ENCODE measurements at places on chromosomes 2 and 18.

DNA sequence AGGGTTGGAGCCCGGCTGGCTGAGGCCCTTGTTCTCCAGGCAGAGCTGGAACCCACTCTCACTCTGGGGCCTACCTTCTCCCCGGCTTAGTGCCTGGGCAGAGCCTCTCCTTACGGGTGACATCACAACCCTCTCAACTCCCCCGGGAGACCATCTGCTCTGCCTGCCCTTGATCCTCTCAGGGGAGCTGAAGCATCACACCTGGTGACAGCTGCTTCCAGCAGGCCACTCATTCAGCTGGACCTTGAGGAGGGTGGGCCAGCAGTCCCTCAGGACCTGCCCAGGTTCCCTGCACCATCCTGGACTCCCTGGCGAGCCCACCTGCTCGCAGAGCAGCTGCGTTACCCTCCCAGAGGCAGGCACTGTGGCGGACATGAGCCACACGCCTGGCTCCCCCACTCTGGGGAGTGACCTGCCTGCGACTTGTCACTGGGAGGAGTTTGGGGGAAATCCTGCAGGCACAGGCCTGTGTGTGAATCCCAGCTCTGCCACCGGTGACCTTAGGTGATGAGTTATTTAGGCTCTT is 13.1 kb downstream of the HS6ST1 start:
- DNase-seq, result no peak

DNA sequence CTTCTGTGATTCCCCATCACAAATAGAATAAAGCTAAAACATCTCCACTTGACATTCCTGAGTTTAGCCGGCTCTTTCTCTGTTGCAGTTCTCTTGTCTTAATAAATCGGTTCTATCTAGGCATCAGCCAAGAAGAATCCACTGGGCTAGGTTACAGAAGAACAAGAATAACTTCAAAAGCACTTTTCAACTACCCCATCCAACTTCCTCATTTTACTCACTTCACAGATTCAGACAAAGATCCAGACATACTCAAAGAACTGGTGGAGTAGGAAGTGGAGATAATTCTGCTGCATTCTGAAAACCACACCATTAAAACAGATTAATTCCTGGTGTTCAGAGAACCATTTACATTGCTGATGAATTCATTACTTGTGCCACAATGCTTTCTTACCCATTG is 9.6 kb upstream of the ALPK2 start:
- DNase-seq, result no peak

GRCh38 chr2:32485399-32485798 is 128.6 kb downstream of the BIRC6 start:
- DNase-seq, result no peak

GRCh38 chr2:108932736-108933332 is 56.2 kb downstream of the EDAR start:
- no peak for DNase-seq

- no peak for DNase-seq
Observed at GRCh38 chr18:29157057-29157780, 980.3 kb upstream of the CDH2 start.

- DNase-seq, result no peak
Observed at GRCh38 chr2:204072443-204073324, 136.1 kb downstream of the ICOS start.

DNA sequence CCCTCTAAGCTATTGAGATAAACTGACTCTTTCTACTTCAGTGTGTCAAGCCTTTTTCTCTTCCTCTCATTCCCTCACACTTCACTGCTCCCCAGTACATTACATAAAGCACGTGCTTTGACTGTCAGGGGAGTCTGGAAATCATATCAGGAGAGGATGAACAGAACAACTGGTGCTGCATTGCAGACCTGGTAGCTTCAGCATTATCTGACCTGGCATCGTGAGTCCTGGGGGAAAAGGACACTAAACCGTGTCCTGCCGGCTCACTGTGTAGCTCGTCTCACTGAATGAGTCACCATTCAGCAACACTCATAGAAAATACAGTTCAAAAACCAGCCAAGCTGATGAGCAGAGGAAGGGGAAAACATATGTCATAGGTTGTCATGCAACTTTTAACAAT is 108.5 kb upstream of the UNC80 start:
- DNase-seq, result no peak

DNA sequence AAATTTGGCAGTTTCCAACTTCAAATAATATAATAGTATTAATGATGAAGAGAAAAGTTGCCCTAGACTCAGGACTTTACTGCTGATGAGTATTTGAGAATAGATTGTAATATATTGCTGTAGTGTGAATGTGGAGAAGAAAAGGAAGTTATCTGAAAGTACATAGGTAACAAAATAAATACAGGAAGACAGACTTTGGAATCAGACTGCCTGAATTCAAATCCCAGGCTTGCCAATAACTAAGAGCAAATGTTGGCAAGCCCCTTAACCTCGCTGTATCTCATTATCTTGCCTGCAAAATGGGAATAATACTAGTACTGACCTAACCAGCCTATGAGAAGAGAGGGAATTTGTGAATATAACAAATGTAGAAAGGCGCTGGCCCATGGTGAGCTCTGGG is 765.2 kb upstream of the ID2 start:
- no peak for DNase-seq

DNA sequence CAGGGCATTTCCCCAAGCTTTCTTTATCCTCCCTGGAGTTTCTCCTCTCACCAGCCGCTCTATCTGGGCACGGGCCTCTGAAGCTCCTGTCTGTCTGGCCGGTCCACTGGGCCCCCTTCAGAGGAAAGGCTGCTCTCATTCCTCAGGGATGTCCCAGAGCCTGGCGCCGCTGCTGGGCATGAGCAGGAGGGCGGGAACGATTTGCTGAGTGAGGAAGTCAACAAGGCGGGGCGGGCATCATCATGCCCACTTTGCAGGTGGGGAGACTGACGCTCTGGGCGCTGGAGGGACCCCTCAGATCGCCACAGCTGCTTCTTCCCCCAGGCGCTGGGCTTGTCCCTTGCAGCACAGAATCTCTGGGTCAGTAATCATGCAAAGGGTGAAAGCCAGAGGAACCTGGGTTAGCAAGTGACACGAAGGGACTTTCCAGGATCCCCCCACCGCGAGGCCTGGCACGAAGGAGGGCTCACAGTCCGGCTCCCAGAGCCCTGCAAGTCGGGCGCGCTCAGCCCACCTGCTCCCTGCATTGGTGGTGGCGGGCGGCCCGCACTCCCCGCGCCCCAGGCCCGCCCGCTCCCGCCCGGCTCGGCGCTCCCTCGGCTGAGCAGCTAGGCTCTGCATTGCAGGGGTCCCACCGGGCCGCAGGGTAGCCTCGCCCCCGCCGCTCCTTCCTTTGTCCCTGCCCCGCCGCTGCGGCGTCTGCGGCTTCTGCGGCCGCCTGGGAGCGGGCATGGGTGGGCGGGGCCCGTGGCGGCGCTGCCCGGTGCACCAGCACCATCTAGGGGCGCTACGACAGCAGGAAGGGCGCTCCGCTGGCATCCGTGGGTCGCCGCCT is 157.8 kb downstream of the CYRIA start:
- DNase-seq, result no peak

GRCh38 chr18:9961041-9961440 is 47.2 kb downstream of the VAPA start:
- DNase-seq, result no peak

DNA sequence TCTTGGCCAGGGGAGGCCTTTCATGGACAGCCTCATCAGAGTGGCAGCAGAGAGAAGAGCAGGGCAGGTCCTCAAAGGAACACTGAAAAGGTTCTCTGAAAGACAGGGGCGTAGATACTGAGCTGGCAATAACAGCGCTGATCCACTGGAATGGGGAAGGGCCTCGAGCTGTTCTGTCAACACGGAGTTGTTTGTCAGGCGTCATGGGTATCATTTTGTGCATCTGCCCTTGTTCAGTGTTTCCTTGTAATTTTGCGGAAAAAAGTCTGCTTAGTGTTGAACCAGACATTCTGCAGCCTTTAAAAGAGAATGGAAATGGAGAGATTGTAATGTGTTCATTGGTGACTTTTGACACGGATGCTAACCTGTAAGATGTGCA is 21.5 kb downstream of the AGAP1 start:
- DNase-seq, result no peak

DNA sequence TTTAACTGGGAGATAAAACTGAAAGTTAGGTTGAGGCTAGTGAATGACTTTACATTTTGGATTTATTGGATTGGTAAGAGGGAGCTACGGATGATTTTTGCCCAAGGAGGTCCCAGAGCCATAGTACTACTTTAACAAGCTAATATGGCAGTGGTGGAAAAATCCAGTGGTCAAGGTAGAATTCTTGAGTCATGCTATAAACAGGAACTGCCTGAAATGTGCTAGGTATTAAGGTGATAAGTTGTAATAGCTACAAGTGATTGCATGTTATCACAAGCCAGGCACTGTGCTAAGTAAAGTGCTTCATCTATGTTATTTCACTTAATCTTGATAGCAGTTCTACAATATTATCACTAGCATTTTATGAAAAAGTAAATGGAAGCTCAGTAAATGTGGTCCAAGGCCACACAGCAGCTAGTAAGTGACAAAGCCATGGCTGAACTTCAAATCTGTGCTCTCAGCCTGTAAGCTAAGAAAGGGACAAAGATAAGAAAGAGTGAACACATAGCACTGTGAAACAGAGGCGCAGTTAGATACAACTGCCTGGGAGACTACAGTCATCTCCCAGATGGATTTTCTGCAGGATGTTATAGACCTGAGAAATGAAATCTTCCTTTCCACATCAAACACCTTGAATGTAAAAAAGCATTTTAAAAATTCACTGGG is 469.6 kb downstream of the TGIF1 start:
- no peak for DNase-seq

GRCh38 chr2:25347205-25347815 is 5.6 kb upstream of the DNMT3A start:
- no peak for DNase-seq

GRCh38 chr2:234630801-234631261 is 133.9 kb upstream of the ARL4C start:
- no peak for DNase-seq

DNA sequence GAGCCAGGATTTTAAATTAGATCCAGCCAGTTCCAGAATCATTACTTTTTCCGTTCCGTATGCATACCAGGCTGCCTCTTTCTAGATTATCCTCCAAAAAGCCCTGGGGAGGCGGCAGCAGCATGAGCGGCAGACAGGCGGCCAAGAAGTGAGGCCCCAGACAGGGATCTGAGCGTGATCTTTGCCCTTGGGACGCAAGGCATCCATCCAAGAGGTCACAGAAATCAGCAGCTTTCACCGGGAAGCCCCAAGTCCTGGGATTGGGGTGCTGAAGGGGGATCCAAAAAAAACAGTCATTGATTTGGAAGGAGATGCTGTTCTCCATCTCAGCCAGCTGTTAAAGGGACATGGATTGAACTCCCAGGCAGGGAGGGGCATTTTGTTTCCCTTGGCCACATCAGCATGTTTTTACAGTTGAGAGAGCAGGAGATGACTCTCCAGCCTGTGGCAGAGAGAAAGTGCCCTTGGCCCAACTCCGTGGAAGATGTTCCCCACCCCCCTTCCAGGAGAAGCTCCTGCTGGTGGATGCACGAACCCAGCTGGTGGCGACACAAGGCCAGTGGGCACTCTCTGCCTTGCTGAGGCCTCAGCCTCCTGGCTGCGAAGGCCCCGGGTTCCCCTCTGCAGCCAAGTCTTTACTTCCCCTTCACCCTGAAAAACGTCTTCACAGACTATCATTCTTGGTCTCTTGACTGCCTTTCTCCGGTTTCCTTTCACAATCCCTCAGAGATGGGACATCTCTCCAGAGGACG is 265.6 kb downstream of the ANAPC1 start:
- DNase-seq, result no peak

- no peak for DNase-seq
Observed at GRCh38 chr18:6598657-6599056, 130.9 kb upstream of the ARHGAP28 start.

DNA sequence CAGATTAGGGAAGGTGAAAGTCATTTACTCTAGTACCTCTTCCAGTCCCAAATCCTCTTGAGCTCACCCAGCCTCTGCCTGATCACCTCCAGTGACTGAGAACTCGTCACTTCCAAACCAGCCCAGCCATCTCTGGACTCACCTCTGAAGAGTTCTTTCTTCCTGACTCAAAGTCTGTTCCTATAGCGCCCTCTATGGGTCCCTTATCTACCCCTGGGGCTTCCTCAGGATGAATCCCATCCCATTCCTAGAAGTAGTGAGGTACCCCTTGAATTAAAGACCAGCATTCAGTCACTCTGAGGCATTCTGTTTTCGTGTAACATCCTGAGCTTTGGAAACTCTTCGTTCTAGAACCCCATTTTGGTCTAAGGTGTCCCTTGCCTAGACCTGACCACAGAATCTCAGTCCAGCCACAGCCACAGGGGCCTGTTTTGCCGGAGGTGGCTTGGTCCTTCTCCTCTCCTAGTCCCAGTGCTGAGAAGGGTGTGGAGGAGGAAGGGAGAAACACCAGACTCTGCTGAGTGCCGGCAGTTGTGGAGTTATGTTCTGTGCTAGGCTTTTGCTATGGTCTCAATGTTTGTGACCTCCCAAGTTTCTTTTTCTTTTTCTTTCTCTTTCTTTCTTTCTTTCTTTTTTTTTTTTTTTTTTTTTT is 32.7 kb downstream of the SIX3 start:
- DNase-seq, result no peak

DNA sequence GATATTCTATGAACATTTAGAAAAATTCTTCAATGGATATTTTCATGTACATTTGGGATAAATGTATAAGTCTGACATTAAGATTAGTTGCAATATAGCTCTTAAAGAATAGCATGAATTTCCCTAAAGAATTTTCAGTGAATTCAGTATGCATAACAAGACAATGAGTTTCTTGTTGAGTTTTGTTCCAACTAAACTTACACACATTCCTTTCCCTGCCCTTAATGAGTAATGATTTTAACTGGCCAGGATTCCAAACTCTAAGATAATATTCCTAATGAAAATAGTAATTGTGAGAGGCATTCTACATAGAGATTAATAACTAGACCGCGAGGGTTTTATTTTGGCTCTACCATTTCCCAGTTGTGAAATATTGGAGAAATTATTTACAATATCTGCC is 390.3 kb upstream of the GALNT5 start:
- DNase-seq, result no peak

DNA sequence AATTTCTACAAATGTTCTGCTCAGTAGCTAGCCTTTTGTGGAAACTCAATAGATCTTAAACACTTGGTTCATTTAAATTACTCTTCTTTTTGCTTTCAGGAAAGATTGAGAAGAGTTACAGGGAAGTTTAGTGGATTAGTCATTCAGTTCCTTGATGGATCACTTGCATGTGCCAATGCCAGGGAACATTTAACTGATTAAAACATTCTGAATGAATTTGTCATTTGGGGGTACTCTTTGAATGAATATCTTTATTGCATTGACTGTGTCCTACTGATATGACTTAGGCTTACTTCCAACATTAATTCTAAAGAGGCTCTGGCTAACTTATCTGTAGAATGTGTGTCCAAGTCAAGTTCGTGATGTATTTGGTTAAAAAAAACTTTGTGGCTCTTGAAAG is 199.8 kb downstream of the PLCL1 start:
- no peak for DNase-seq

DNA sequence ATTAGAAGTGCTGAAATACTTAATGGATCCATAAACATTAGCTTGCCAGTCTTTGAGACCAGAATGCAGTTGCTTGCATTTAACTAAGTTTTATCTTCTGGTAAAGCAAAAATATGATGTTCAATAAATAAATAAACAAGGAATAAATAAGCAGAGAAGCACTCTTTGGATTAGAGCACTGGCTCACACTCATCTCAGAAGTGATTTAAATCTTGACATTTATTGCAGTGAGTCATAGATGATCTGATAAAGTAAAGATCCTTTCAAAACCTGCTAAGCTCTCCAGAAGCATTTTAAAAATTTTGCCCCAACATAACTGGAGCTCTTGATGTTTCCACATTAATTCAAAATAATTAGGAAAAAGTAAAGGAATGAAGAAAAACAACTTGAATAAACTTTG is 66.8 kb downstream of the KYNU start:
- no peak for DNase-seq

GRCh38 chr18:45085916-45086624 is 405.4 kb downstream of the SETBP1 start:
- DNase-seq, result no peak

GRCh38 chr2:45777996-45778719 is 126.7 kb downstream of the PRKCE start:
- DNase-seq, result no peak

Measured in NCI-H2029 treated with DMSO at 0.1 percent for 48 hours (cell line).